ENCODE measurements at places on chromosomes 5 and 9.
A peak's percentile ranks its signal among the peaks of the same experiment; 100 is the strongest.

GRCh38 chr9:91766315-91767069 is 183.5 kb downstream of the ROR2 start:
- DNase-seq, result no peak

DNA sequence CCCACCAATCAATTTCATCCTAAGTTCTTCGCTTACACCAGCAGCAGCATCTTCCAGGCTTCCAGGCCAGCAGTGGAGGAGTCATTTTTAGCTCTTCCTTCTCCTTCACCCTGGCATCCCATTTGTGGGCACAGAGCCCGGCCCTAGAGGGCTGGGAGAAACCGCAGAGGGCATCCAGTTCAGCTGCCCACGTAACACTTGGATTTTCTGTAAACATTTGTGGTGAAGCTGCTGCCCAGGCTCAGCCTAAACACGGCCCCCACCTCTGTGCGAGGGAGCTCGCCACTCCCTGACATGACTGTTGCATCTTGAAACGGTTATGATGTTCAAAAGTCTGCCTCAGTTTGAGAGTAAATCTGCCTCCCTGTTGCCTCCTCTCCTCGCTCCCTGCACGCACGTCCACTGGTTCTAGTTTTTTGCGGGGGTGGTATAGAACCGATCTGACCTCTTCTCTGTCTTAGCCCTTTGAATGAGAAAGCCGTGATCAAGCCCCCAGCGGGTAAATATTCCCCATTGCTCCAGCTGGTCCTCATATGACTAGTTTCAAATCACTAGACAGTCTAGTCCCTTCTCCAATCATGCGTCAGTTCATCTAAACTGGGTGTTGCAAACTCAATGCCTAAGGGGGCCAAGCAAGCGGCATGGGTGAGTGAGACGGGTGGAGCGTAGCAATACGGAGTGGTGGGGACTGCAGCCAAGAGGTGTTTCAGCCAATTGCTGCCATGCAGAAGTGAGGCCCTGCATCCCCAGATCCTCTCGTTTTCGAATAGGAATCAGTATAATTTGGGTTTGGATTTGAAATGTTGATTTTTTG is 34.9 kb upstream of the N4BP3 start:
- DNase-seq, result no peak

DNA sequence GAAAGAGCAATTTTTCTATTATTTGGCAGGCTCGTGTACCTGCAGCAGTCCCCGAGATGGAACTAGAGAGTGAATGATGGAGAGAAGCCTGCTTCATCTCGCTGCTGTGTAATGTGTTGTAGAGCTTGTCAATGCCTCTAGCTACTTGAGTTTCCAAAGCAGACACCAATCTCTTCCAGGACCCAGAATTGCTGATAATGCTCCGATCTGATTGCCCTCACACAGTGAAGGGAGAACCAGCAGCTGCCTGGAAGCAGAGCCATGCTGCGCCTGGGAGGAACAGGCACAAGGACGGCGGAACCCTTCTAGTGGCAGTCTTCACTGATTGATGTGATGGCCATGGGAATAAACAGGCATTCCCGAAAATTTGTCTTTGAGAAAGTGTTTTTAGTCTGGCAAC is 288.0 kb downstream of the ICE1 start:
- no peak for DNase-seq

GRCh38 chr9:128098297-128099230 is 29.0 kb downstream of the PTGES2 start:
- DNase-seq, result peak; percentile 42

DNA sequence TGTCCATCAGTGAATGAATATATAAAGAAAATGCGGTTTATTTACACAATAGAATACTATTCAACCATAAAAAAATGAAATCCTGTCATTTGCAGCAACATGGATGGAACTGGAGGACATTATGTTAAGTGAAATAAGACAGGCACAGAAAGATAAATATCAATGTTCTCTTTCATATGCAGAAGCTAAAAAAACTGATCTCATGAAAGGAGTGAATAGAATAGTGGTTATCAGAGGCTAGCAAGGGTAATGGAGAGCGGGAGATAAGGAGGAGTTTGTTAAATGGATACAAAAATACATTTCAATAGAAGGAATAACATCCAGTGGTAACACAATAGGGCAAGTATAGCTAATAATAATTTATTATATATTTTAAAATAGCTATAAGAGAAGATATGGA is 65.0 kb downstream of the AGTPBP1 start:
- no peak for DNase-seq

DNA sequence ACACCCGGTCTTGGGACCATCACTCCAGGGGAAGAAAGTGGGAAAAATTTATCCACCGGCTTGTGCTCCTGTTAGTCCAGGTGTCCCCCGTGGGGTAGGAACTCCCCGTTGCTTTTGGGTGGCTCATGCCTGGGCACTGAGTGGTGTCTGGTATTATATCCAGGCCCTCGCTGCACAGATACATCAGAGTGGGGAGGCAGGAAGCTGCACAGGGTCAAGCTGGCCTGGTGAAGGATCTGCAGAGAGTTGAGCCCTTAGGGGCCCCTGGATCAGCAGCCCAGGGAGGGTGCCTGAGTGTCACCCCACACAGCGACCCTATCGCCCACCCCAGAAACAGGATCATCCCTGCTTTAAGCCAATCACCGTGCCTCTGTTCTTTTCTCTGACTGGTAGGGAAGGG is 24.4 kb upstream of the COL5A1 start:
- no peak for DNase-seq

DNA sequence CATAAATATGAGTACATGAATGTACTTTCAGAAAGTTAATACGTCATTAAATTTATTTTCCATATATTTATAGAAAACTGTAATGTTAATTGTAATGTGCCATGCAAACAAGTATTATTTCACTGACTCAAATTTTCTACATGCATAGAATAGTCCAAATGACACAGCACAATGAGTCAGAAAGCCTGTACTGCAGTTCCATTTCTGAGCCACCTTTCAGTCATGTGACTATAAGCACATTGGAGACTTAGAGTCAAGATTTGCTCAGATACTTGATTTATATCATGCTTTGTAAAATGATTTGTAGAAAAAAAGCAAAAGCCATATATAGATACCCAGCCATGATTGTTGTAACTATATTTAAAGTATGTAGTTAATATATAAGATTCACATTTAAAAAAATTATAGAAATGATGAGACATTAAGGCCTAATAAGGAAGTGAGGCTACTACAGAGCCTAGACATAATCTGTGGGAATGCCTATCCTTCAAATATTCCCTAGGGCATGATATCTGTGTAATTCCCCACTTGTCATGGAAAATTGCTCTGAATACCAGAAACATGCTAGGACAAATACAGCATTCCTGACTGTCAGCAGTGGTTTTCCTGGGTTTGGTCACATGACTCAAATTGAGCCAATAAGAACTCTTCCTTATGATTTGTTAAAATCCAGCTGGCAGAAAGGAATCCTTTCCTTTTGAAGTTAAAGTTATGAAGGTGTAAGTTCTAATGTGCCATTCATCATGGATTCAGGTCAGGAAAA is 50.0 kb downstream of the PTPRD start:
- no peak for DNase-seq

GRCh38 chr5:172868924-172869591 is 35.0 kb downstream of the ERGIC1 start:
- no peak for DNase-seq

- DNase-seq, result no peak
These were observed 29.1 kb downstream of the TSPAN17 start for GRCh38 chr5:176676361-176676824.

DNA sequence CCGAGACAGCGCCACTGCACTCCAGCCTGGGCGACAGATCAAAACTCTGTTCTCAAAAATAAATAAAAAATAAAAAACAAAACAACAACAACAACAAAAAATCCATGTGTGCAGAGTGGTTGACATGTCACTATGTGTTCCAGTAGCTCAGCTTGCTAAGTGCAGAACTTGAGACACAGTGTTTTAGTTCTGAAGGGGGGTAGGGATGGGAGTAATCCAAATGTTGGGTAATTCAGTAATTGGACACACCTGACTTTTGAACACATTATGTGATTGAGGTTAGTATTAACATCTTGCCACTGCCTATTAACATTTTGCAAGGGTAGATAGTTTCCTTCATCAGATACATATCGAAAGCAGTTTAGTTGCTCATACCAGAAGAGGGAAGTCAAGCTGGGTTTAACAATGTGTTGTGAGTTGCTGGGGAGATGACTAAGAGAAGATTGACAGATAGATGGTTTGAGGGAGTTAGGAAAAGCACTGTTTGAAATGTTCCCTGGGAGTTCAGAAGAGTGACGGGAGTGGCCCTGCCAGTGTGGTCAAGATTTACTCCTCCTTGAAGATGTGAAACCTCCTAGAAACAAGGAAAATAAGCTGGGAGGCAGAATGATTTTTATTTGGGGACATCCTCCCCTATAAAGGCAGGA is 928 bp downstream of the HACD4 start:
- no peak for DNase-seq

DNA sequence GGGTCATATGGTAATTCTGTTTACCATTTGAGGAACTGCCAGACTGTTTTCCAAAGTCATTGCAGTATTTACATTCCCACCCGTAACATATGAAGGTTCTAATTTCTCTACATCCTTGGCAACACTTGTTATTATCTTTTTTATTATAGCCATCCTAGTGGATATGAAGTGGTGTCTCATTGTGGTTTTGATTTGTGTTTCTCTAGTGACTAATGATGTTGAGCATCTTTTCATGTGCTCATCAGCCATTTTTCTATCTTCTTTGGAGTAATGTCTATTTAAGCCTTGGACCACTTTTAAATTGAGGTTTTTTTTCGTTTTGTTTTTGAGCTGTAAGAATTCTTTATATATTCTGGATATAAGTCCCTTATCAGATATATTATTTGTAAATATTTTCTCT is 132.8 kb upstream of the RUSC2 start:
- no peak for DNase-seq

DNA sequence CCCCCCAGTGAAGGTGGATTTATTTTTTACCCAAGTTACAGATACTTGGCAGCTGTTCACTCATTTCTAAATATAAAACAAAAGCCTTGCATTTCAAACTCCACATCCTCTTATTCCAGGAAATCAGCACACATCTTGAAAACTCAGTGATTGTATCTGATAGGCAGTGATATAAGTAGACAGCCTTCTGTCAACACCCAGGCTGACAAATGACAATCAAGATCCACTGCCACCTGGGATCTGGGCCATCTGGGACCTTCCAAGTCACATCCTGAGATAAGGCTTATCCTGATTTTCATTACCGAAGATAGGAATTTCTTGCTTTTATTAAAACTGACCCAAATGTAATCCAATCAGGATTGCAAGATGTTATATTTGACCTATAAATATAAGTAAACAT is 201.3 kb upstream of the PUM3 start:
- DNase-seq, result no peak

- no peak for DNase-seq
These were observed 17.8 kb upstream of the PANK3 start for GRCh38 chr5:168596927-168597326.

GRCh38 chr9:136363949-136364748 is 605 bp upstream of the DNLZ start:
- DNase-seq, result no peak

GRCh38 chr5:111680737-111681413 is 76.1 kb downstream of the NREP start:
- DNase-seq, result no peak

DNA sequence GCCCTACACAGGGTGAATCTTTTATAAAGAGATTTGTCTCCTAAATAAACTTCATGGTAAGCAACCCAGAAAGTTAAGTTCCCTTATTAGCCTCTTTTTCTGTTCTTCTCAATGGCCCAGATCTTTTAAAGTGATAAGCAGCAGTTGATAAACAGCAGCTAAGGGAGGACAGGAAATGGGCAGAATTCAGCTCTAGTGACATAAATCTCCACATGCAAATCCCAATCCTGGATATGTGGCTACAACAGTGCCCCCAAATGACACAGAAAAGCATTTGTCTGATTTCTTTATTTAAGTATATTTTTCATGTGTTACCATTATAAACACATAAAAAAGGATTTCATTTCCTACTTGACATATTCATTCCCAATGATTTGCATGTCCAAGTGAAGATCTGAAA is 199.0 kb downstream of the DTWD2 start:
- no peak for DNase-seq

GRCh38 chr5:151886546-151887275 is 37.9 kb downstream of the GLRA1 start:
- DNase-seq, result no peak

DNA sequence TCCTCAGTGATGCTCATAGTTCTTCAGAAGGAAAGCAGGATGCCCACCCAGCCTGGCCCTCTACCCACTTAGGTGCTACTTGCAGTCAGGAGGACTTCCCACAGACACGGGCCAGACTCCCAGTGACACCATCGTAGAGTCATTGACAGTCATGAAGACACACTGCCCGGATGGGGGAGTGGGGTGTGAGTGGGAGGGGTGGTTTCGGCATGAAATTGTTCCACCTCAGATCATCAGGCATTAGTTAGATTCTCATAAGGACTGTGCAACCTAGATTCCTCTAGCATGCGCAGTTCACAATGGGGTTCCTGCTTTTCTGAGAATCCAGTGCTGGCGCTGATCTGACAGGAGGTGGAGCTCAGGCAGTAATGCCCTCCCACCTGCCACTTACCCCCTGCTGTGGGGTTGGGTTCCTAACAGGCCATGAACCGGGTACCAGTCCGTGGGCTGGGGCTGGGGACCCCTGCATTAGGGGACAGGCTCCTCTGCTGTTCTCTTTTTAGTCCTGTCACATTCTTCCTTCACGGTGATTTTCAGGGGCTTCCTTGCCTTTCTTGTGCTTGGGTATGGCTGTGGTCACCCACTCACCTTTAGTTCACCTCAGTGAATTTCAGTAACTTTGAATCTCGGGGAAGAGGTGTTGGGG is 88.2 kb upstream of the ANKRD55 start:
- peak; percentile 35 for DNase-seq

DNA sequence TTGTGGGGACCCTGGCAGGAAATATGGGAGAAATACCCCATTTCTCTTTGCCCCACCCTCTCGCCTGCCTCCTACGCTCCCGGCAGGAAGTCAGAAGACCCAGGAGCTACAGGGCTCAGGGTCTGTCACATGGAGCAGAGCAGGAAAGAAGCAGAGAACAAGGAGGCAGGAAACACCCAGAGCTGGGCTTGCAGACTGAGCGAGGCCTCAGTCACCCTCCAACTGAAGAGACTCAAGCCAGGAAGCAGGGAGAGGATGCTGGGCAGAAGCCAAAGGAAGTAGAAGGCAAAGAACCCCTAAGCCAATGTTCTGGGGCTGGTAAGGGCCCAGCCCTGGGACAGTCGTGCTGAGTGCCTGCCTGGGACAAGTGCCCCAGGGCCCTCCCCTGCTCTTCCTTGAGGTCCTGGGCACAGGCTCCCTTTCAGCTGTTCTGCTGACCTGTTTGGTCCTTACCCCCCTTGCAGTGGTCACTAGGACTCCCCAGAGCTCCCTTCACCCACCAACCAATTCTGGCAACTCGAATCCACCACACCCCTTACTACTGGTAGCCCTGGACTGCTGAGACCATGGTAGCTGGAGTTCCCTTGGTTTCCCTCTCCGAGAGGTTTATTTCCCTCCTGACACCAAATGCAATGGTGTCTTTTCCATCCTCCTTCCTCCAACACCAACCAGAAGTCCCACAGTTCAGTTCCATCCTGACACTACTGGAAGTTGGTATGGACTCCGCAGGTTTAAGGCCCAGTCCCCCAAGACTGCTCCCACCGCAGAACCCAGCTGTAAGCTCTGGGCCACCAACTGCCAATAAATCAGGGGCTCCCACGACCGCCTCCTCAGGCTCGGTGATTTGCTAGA is 157.5 kb downstream of the COL23A1 start:
- DNase-seq, result no peak

All from stimulated activated CD4-positive, alpha-beta T cell treated with anti-CD3 and anti-CD28 coated beads, Interleukin-12 subunit alpha, Interleukin-12 subunit beta, amount 100 ng/mL, for 24 hours (primary cell).